Type B pancreatic cell (in vitro differentiated cells): ENCODE measurements at places on chromosomes 2 and 18.
A peak's percentile ranks its signal among the peaks of the same experiment; 100 is the strongest.

- peak; percentile 74 for DNase-seq
Measured at GRCh38 chr2:178914259-178914849, 107.1 kb upstream of the TTN start.

- DNase-seq = no peak
Measured at GRCh38 chr2:23446916-23447315, 61.9 kb downstream of the KLHL29 start.

DNA sequence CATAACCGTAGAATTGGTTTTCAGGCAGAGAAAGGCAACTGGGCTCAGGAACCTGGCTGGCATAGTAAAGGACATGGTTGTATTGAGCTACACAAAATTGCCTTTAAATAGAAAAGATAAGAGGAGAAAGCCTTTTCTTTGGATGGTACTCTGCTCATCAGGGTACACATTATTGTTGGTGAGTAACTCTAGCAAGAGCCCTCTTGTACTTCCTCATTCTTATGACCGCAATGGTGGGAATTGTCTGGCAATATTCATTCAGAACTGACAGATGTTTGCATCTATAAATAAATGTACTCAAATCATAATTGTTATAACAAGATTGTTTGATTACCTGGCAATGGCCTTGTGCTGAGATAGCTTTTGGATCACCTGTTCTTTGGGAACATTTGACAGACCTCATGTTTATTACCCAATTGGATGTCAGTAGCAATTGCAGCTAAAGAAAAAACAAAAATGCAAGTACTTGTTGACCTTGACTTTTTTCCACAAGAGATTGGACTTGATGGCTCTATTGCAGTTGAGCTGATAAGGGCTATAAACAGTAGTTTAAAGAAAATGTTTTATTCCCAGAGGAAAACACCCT lies 43.9 kb downstream of the MEIS1 start:
- no peak for DNase-seq

DNA sequence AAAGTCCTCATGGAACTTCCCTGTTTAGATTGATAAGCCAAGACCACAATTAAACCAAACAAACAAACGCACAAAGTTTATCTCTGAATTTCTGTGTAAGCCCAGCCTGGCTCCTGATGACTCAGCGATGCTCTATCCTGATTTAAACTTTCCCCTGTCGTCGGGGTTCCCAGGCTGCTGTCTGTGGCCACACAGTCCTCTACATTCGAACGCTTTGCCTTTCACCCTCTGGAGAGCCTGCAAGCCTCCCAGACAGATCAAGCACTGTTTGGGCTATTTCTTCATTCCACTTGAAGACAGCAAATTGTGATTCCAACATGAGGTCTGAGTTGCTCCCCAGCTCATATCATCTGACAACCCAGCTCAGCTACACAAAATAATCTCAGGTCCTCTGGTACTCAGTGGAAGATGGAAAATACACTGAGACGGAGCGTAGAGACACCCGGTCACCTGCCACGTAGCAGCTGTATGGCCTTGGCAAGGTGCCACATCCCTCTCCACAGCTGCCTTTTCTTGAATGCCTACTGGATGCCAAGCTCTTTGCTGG lies 51.2 kb downstream of the CYRIA start:
- DNase-seq = no peak

- no peak for DNase-seq
Measured at GRCh38 chr18:76756531-76757253, 65.7 kb upstream of the ZNF236 start.

DNA sequence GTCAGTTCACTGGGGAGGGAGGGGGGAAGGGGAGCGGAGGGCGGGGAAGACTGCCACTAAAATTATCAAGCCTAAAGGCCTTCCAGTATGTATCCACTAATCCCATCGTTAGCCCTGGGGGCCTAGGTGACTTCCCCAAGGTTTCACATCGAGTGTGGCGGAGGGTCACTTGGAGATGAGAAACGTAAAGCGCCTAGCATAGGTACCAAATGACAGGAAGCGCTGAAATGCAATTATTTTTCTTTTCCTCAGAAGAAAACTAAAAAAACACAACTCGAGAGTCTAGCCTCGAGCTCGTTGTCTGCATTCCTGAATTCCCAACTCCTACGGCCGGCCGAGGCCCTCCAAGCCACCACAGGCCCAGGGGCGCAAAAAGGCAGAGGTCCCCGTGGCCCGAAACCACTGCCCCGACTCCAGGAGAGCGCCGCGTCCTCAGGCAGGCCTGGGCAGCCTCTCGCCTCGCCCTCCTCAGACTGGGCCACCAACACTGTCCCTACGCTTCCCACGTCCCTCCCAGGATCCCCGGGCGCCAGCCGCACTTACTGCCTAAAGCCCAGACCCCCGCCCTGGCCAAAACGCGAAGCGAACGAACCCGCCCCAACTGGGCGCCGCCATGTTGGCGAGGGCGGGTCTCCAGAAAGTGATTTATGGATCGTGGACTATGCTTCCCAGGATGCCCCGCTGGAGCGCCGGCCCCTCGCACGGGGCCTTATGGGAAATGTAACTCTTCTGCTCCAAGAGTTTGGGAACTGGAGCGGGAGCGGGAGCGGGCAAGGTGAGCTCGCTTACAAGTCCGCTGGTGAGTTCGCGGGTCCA lies at the start of gene USP40:
Gene USP40, minus strand, starts transcription at position 642 of the 816 bp plus-strand sequence. CDS start 1,228 bp downstream, outside the sequence.
- peak; percentile 89 for DNase-seq

DNA sequence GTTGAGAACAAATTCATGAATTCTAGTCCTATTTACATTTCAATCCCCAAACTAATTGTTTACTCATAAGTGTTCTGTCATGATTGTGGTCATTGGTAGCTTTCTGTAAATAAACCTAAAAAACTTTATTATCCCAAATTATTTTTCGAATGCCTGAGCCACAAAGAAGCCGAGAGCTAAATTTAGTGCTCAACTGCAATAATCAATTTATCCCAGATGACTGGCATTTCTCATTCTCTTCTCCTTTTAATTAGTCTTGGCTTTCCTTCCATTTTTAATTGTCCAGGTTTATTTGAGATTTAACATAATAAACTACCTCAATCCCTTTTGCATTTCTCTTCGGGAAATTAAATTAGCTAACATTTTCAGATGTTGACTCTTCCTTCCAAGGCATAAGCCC lies 308.3 kb downstream of the ALK start:
- no peak for DNase-seq

- no peak for DNase-seq
Measured at GRCh38 chr18:21702602-21703001, 2.0 kb downstream of the ABHD3 start.

GRCh38 chr2:1743396-1744150 lies 742 bp downstream of the PXDN start:
- no peak for DNase-seq

GRCh38 chr2:222730366-222730999 lies 59.0 kb downstream of the MOGAT1 start:
- no peak for DNase-seq

DNA sequence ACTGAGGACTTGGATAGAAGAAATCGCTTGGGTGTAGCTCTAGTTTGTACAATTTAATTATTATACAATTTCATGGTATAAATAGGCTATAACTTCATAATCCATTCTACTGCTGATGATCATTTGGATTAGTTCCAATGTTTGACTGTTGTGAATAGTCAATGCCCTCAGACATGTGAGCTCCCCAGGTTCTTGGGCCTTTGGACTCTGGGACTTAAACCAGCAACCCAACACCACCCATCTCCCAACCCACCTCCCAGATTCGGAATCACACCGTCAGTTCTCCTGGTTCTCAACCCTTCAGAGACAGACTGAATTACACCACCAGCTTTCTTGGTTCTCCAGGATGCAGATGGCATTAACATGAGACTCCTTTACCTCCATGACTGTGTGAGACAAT lies 84.6 kb upstream of the DNMT3A start:
- no peak for DNase-seq

DNA sequence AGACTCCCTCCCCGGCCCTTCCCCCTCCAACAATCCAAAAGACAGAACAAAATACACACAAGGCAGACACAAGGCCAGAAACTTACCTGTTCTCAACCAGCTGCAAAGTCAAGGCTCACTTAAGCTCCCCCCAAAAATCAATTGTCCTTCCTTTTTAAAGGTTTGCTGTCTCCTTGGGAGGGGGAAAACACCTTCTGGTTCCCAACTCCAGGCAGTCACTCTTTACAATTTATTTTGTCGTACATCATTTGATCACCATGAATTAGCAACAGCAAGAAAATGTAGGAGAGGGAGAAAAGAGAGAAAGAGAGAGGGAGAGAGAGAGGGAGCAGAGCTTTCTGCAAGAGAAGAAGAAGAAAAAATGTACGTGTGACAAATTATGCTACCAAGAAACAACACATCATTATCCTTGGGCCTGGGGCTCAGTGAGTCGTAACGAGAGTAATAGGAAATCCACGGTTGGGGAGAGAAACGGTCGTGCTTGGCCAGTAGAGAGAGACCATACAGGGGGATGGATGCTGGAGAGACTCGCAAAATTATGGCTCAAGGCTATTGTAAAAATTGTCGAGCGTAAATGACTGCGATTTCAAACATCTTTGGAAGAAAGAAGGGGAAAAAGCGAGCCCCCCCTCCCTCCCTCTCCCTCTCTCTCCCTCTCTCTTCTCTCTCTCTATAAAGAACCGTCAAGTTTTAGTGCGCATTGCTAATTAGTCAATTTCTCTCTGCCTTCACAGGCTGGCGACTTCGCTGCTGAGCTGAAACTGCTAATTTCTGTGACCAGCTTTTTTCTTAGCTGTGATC lies at the start of gene KLHL14:
Gene KLHL14, minus strand, starts transcription at position 443 of the 801 bp plus-strand sequence. CDS start 2,432 bp downstream, outside the sequence.
- no peak for DNase-seq

DNA sequence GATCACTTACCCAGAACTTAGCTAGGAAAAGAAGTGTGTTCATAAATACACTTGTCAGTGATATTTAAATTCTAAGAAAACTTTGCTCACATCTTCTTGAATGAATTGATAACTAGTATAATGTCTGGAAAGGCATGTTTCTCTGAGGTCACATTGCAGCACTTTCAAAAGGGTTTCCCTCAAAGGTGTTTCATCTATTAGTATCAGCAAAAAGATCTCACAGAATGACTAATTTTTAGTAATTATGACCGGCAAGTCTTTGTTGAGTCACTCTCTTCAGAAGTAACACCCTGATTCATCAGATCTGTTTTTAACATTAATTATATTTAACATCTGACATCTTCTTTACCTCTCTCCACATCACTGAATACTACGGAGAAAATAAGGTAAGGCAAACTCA lies 222.3 kb downstream of the IKZF2 start:
- DNase-seq = no peak

- DNase-seq = no peak
Measured at GRCh38 chr2:195733831-195734230, 76.8 kb downstream of the SLC39A10 start.

- DNase-seq = no peak
Measured at GRCh38 chr2:179435000-179435399, 170.4 kb upstream of the SESTD1 start.

DNA sequence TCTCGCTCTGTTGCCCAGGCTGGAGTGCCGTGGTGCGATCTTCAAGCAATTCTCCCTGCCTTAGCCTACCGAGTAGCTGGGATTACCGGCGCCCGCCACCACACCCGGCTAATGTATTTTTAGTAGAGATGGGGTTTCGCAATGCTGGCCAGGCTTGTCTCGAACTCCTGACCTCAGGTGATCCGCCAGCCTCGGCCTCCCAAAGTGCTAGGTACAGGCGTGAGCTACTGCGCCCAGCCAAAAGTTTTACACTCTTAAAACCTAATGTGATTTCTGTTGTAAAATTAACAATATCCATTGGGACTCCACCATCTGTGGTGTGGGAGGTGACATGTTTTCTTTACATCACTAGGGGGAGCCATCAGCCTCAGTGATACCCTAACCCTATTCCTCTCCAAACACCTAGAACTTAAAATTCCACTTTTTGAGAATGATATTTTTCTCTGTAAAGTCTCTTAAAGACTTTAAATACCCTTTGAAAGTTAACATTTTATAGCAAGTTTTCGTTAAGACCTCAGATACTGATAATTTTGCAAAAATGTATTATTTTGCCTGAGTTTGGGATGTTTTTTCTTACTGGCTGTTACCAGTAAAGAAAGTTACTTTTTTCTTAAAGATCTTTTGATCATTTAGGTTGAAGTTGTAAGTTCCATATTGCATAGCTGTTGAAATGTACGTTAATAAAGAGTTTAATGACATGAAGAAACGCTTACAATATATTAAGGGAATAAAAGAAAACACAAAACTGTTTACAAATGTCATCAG lies 11.6 kb upstream of the EIF2AK2 start:
- no peak for DNase-seq

- no peak for DNase-seq
Measured at GRCh38 chr2:118576109-118576855, 271.2 kb downstream of the EN1 start.

GRCh38 chr18:31497836-31498573 lies at the start of gene DSG2:
Gene DSG2, plus strand, starts transcription at chr18:31498177. Its CDS starts 75 bp downstream, at chr18:31498252.
- peak; percentile 84 for DNase-seq

DNA sequence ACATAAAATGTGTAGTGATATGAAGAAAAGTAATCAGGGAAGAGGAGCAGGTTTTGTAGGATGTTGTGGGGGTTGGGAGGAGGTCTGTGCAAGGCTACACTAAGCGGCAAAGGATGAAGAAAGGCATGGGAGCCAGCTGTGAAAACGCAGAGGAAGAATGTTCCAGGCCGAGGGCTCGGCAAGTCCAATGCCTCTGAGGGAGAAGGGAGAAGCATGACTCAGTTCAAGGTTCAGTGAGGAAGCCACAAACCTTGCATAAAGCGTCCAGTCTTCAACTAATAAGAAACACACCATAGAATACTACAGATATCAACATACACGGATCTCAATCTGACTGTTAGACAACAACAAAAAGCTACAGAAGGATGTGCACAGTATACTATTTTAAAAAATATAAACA lies 16.2 kb downstream of the EPB41L3 start:
- DNase-seq = no peak

- no peak for DNase-seq
Measured at GRCh38 chr2:127084611-127085316, 22.2 kb downstream of the BIN1 start.

DNA sequence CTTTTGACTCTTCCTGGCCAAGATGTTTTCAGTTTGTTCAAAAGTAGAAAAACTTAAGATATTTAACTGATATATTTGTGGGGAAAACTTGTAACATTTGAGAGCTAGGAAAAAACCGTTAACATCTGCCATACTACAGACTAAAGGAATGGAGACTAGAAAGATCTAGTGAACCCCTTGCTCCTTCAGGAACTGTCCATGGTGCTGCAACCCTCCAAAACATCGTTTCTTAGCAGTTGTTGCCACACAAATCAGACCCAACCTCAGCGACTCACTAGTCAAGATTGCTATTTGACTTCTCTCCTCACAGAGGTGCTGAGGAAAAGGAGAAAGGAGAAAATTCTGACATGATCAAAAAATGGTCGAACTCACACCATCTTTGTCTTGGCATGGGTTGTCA lies 393.8 kb upstream of the LYPD1 start:
- DNase-seq = no peak

- no peak for DNase-seq
Measured at GRCh38 chr2:148493822-148494563, 150.6 kb upstream of the EPC2 start.
